ENCODE measurements at places on chromosomes 6 and 20.

- no peak for DNase-seq
These were observed 29.7 kb downstream of the PDRG1 start for GRCh38 chr20:31922181-31922580.

DNA sequence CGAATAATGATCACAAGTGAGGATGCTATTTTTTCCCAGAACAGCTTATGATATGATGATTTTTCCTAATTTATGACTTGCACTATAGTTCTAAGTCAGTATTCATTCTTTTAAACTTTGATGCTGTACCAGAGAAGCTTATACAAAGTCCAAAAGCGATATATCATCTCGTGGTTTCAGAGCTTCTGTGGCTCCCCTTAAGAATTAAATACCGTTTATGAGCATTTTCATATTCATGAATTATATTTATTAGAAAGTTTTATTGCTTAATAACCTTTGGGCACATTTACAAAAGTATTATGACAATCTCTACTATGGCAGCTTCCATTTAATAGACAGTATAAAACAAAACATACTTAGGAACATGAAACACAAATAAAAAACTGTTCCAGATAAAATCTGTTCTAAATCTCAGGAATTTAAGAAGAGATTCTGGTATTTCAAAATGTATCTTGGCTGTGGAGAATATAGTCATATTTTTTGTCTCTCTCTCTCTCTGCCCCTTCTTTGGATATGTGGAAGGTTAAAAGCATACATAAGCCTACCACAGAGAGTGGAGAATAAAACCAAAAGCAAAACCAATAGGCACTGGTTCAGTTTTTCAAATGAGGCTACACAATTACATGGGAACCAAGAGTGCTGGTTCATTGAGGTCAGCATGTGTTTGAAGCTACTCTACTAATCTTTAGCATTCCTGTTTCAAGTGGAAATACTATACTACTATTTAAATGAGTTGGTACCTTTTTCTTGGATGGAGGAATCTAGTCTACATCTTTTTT lies 884.5 kb upstream of the GJE1 start:
- DNase-seq, result no peak

GRCh38 chr20:7302250-7302649 lies 534.8 kb downstream of the BMP2 start:
- DNase-seq, result no peak

DNA sequence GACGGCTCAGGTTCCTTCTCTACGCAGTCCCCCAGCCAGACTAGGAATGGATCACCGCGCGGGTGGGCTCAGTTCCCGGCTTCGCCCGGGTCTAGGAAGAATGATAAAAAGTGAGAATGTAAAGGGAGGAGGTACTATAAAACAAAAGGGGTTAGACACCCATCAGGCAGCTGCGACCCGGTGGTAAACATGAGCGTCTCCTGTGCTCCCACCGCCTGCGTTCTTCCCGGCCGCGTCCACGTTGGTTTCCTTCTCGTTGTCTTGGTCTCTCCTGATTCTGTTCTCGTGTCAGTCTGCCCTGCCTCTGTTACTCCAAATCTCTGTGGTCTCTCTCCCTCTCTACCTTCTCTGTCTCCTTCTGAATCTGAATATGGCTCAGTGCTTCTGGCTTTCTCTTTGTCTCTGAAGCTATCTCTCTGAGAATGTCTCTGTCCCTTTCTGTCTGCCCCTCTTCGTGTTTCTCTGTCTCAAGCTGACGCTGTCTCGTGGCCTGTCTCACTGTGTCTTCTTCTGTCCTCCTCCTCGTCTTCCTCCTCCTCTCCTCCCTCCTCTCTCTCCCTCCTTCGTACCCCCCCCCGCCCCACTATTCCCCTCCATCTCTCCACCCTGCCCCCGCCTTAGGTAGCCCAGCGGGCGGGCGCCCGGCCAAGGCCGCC lies 41.6 kb upstream of the FOXP4 start:
- DNase-seq, result no peak

GRCh38 chr6:169449221-169449620 lies 195.6 kb upstream of the THBS2 start:
- DNase-seq, result no peak

DNA sequence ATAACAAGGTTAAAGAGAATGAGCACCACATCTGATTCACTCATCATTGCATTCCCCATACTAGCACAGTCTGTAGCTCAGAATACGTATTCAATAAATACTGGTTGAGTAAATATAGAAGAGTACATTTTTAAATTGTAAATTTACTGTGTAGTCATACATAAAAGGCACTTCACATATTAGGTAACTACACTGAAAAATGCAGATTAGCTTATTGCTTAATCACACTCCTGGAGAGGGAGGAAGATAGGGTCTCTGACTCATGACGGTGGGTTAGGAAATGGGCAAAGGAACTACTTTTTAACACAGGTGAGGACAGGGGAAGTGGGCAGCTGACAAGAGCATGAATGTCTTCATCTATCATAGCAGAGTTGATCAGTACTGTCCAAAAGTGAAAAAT lies 133.2 kb downstream of the TBC1D32 start:
- DNase-seq, result no peak

DNA sequence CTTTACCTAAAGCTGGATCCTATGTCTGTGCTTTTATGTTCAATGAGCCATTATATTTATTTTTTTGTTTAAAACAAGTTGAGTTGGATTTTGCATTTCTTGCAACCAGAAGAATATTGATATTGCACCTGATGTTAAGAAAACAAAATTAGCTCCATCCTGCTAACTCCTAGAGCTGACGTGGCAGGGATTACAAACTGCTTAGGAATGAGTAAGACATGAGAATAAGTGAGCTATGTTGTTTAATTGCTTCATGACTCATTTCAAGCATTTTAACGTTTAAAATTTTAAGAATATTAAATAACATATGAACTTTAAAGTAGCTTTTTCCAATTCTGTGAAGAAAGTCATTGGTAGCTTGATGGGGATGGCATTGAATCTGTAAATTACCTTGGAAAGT lies 663.5 kb downstream of the EPM2A start:
- DNase-seq, result no peak

DNA sequence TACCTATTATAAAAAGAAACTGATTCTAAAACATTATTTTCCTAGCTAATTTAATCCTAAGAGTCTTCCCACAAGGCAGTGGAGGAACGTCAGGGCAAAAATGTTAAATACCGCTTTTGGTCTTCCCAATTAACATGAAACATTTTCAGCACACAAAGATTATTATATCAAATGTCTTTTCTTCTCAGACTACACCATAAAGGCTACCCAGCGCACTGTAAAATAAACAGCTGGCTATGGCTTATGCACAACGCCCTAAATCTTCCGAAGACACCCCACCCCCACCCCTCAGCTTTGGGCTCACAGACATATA lies 1.0 kb downstream of the NUDT3 start:
- DNase-seq, result no peak

DNA sequence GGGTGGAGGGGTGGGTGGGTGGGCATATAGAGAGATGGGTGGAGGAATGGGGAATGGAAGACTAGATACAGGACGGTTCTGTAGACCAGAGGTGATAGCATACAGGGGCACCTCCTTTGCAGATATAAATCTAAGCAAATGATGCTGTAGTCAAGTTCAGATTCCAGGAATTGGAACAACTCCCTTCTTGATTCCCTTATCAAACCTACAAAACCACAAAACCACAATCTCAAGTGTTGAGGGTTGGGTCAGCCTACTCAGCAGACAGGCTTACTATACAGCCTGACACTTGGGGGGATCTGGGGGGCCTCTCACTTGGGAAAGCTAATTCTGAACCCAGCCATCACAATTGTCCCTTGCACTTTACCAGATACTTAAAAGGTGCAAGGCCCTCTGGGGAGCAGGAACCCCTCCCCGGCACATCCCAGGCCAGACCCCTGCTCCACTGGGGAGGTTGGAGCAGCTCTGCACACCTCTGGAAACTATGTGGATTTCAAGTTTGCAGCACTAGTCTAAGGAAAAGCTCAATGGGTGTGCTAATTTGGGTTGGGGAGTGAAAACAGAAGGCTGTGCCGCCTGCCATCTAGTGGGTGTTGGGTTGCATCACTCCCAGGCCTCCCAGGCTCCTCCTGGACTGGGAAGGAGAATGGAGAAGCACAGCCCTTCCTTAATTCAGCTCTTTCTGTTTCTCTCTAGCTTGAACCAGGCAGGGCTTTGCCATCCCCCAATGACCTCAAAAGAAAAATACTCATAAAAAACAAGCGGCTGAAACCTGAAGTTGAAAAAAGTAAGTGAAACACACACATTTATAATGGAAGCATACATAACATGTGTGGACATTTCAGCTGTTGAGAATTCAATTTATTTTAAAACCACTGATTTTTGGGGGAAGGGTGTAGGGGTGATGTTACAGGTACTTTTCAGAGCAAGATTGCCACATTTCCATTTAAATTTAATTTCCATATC lies 121.2 kb upstream of the LAMP5 start:
- peak; percentile 85 for DNase-seq

- DNase-seq, result no peak
These were observed 222.0 kb downstream of the MAFB start for GRCh38 chr20:40467067-40467466.

GRCh38 chr20:37144856-37145404 lies 34.2 kb upstream of the RPN2 start:
- no peak for DNase-seq

DNA sequence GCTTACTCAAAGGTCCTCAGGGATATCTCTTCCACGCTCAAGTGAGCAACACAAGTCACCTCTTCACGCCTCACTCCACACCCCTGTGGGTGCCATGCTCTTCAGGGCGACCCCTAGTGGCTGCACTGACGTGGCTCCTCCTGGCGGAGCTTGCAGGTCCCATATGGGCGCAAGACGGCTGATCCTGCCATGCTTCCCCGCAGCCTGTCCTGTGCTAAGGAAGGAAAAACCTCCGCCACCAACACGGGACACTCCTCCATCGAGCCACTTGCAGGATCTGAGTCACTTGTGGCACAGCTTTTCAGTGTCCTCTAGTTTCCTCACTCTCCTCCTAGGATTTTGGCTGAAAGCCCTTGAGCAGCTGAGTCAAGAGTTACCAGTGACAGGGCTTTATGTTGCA lies 90.7 kb downstream of the KHDC1L start:
- no peak for DNase-seq

DNA sequence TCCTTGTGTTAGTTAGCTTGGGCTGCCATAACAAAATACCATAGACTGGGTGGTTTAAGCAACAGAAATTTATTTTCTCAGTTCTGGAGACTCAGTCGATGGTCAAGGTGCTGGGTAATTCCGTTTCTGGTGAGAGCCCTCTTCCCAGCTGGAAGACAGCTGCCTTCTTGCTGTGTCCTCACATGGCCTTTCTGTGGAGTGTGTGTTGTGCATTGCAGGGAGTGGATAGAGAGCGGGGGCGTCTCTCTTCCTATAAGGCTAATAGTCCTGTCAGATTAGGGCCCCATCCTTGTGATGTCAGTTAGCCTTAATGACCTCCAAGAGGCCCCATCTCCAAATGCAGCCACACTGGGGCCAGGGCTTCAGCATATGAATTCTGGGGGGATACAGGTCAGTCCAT lies 19.2 kb downstream of the CHMP4B start:
- no peak for DNase-seq

GRCh38 chr6:111846492-111847409 lies 26.5 kb downstream of the FYN start:
- no peak for DNase-seq

DNA sequence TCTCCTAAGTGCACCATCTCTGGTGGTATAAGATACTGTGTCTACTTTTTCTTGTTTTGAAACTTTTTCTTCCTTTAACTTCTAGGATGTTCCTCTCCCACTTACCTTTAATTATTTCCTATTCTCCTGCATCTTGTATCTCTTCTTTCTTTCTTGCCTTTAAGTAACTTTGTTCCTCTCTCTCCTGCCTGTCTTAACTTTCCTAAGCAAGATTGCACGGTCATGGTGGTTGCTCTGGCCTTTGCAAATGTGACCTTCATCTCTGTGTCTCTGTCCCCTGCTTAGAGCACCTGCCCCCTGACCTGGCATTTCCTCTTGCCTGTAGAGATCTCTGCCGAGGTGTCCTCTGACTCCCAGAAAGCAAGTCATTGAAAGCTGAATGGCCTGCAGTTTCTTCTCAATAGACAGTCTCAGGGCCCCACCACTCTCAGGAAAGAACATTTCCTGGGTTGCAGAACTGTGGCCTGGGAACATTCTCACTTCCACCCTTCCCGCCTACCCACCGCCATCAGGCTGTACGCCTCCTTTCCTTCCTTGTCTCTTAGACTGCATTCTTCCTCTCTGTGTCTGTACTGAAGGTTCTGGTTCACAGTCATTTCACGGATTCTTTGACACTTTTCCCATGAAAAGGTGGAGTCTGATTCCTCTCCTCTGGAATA lies 12.8 kb downstream of the ZDHHC14 start:
- peak; percentile 57 for DNase-seq

- no peak for DNase-seq
These were observed 112.1 kb downstream of the FARS2 start for GRCh38 chr6:5373430-5373829.

DNA sequence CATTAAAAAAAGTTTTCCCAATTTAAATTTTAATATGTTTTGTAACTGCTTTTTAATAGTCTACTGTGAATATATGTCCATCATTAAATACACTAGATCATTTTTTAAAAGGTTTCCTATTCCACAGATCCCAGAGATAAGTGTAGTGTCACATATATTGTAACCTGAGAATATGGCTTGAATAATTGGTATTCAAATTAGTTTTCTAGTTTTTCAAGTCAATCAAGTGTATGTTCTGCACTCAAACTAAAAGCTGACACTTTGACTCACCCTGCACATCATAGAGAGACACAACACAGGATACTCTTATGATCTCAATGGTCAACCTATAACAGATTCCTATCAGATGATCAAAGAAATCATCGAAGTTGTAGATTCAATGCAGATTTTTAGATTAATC lies 49.1 kb downstream of the ZHX3 start:
- no peak for DNase-seq

DNA sequence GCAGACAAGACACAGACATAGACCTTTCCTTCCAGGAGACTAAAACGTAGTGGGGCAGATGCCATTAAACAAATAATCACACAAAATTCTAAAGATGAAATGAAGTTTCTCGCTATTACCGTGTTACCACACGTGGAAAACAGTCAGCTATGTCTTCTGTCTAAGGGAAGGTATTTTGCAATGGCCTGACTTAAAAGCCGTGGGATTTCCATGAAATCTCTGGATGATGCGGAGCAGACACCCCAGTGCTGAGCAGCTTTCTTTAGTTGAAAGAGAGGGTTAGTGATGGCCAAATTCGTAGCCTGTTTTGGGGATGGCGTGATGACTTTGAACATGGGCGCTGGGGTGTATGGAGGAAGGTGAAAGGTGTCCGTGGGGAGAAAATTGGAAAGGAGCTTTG lies 281.8 kb downstream of the NRN1 start:
- no peak for DNase-seq

GRCh38 chr6:145893586-145893985 lies 70.6 kb downstream of the SHPRH start:
- no peak for DNase-seq

GRCh38 chr6:16974387-16974673 lies 127.5 kb upstream of the STMND1 start:
- no peak for DNase-seq
